ENCODE measurements at places on chromosomes 2 and 18. TPM values are rescaled to one million over a fixed set of nuclear protein-coding genes. Genes with fewer than 3 reads are reported as not detected.

GRCh38 chr2:59463426-59463825, 1090.0 kb downstream of the BCL11A start:
- H3K4me1 ChIP-seq, result no peaks in the 10 kb centered on the region
- DNase-seq, result no peak
- H3K27ac ChIP-seq, result no peak overlapping the region
- H3K4me3 ChIP-seq, result no peak overlapping the region
- H3K36me3 ChIP-seq, result no peaks in the 10 kb centered on the region

GRCh38 chr2:181389524-181389923, 67.7 kb upstream of the ITGA4 start:
- H3K36me3 ChIP-seq, result no peaks in the 10 kb centered on the region
- DNase-seq, result no peak
- no peaks in the 10 kb centered on the region for H3K4me1 ChIP-seq
- no peak overlapping the region for H3K4me3 ChIP-seq
- no peaks in the 10 kb centered on the region for H3K27me3 ChIP-seq

DNA sequence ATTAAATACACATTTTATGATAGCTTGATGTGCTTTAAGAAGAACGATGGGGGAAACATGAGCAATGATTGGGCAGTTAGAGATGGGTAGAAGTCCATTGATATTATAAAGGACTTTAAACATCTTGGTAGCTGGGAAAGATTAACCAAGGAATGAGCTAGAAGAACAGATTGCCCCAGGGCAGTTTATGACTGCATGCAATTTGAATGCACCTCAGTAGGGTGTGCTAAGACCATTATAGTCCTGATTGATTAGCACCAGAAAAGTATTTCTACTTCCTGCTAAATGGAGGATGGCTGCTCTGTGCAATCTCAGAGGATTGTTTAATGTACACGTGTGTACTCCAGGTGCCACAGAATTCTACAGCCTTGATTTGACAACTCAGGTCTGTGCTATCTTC, 641.9 kb downstream of the CNTNAP5 start:
- H3K4me1 ChIP-seq, result peaks cover 3% of the 10 kb centered on the region
- no peak overlapping the region for H3K4me3 ChIP-seq
- no peaks in the 10 kb centered on the region for H3K27me3 ChIP-seq
- no peak overlapping the region for H3K27ac ChIP-seq
- DNase-seq, result no peak

- peak overlapping the region; percentile 3 for H3K4me3 ChIP-seq
- H3K4me1 ChIP-seq, result no peaks in the 10 kb centered on the region
- no peak for DNase-seq
- no peaks in the 10 kb centered on the region for H3K36me3 ChIP-seq
Measured at GRCh38 chr2:151946899-151947812, 118.9 kb upstream of the ARL5A start.

DNA sequence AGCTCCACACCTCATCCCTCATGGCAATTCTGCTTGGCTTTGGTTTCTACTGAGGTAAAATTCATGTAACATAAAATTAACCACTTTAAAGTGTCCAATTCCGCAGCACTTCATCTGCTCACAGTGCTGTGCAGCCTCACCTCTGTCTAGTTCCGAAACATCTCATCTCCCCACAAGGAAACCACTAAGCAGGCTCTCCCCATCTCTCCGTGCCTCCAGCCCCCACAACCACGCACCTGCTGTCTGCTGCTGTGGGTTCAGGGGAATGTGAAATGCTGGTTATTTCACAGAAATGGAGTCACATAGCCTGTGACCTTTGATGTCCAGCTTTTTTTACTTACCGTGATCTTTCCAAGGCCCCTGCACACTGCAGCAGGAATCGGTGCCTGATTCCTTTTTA, 7.7 kb upstream of the GPC1 start:
- H3K4me1 ChIP-seq, result no peaks in the 10 kb centered on the region
- H3K27ac ChIP-seq, result no peak overlapping the region
- no peaks in the 10 kb centered on the region for H3K36me3 ChIP-seq
- DNase-seq, result no peak

- no peak for DNase-seq
- no peaks in the 10 kb centered on the region for H3K4me1 ChIP-seq
- H3K36me3 ChIP-seq, result no peaks in the 10 kb centered on the region
- H3K27ac ChIP-seq, result no peak overlapping the region
- H3K27me3 ChIP-seq, result no peaks in the 10 kb centered on the region
Measured at GRCh38 chr2:153536115-153536514, 57.6 kb upstream of the RPRM start.

GRCh38 chr2:68272246-68272994, 20.1 kb upstream of the PPP3R1 start:
- H3K36me3 ChIP-seq, result no peaks in the 10 kb centered on the region
- H3K27me3 ChIP-seq, result no peaks in the 10 kb centered on the region
- no peak overlapping the region for H3K27ac ChIP-seq
- no peak overlapping the region for H3K4me3 ChIP-seq

GRCh38 chr2:47236503-47237215, 81.6 kb upstream of the STPG4 start:
- no peaks in the 10 kb centered on the region for H3K4me1 ChIP-seq
- no peaks in the 10 kb centered on the region for H3K36me3 ChIP-seq
- no peaks in the 10 kb centered on the region for H3K27me3 ChIP-seq

GRCh38 chr18:44723411-44723810, 42.7 kb downstream of the SETBP1 start:
- no peak overlapping the region for H3K4me3 ChIP-seq
- H3K27ac ChIP-seq, result no peak overlapping the region
- no peaks in the 10 kb centered on the region for H3K27me3 ChIP-seq
- H3K36me3 ChIP-seq, result no peaks in the 10 kb centered on the region
- peaks cover 4% of the 10 kb centered on the region for H3K4me1 ChIP-seq
- no peak for DNase-seq

GRCh38 chr2:186327251-186327868, 158.7 kb upstream of the ZC3H15 start:
- H3K27ac ChIP-seq, result no peak overlapping the region
- no peaks in the 10 kb centered on the region for H3K4me1 ChIP-seq
- no peaks in the 10 kb centered on the region for H3K27me3 ChIP-seq
- H3K36me3 ChIP-seq, result no peaks in the 10 kb centered on the region
- no peak for DNase-seq
- H3K4me3 ChIP-seq, result no peak overlapping the region

DNA sequence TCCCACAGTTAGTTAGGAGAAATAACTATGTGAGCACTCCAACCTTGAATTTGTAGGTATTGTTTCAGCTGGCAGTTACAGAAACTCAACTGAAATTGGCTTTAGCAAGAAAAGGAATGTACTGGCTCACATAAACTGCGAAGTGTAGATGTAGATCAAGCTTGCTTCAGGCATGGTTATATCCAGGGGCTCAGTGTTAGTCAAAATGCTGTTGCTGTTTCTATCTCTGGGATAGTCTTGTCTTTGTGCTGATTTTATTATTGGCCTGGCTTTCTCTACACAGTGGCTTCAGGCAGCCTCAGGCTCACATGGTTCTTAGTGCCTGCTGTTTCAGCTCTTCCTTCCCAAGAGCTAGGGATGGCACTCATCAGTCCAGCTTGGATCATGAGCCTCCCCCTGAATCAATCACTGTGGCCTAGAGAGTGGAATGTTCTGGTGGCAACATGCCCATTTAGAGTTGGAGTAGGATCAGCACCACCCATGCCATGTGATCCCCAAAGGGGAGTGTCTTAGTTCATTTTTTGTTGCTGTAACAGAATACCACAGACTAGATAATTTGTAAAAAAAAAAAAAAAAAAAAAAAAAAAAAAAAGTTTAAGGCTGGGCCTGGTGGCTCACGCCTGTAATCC, 69.1 kb upstream of the FOXI3 start:
- no peak for DNase-seq
- no peaks in the 10 kb centered on the region for H3K27me3 ChIP-seq
- H3K36me3 ChIP-seq, result no peaks in the 10 kb centered on the region
- no peaks in the 10 kb centered on the region for H3K4me1 ChIP-seq

- DNase-seq, result no peak
- no peaks in the 10 kb centered on the region for H3K4me1 ChIP-seq
- H3K27me3 ChIP-seq, result no peaks in the 10 kb centered on the region
- no peak overlapping the region for H3K4me3 ChIP-seq
Measured at GRCh38 chr18:3455907-3456685, 6.1 kb downstream of the TGIF1 start.

DNA sequence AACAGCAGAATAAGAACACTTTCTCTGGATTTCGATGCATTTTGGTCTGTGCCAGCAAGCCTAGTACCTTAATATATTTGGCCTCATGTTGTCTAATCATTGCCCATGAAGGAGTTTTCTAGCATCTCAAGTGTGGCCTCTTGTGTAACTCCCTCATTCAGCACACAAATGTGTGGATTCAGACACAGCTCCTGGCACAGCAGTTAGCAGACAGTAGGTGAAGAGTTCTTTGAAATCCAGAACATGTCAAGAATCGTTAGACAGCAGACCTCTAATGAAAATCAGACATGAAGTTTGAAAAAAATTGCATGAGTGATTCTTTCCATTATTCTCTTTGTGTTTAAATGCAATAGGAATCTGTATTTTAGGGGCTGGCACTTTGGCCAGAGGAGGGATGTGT, 177.0 kb downstream of the FMNL2 start:
- no peaks in the 10 kb centered on the region for H3K36me3 ChIP-seq
- H3K4me1 ChIP-seq, result peaks cover 2% of the 10 kb centered on the region
- no peaks in the 10 kb centered on the region for H3K27me3 ChIP-seq
- H3K4me3 ChIP-seq, result no peak overlapping the region

SOWAHC gene
- 15.0 TPM for total RNA-seq

CKAP2L gene
- 0.69 TPM for total RNA-seq

ENOSF1 gene
- total RNA-seq, result 45.3 TPM
